ENCODE measurements at places on chromosomes 1 and 21.

DNA sequence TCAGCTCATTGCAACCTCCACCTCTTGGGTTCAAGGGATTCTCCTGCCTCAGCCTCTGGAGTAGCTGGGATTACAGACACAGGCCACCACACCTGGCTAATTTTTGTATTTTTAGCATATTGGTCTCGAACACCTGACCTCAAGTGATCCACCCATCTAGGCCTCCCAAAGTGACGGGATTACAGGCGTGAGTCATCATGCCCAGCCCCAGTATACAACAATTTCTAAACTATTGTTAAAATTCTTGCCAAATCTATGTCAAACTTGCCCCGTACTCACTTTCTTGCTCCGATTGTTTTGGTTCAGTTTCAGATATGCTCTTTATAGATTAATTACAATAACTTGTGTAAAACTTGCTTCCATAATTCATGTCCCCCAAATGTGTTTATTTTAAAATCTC is 4.1 kb downstream of the RGS18 start:
- DNase-seq: no peak

- DNase-seq: peak; percentile 48
These were observed 183.2 kb upstream of the HMCN1 start for GRCh38 chr1:185551008-185551407.

DNA sequence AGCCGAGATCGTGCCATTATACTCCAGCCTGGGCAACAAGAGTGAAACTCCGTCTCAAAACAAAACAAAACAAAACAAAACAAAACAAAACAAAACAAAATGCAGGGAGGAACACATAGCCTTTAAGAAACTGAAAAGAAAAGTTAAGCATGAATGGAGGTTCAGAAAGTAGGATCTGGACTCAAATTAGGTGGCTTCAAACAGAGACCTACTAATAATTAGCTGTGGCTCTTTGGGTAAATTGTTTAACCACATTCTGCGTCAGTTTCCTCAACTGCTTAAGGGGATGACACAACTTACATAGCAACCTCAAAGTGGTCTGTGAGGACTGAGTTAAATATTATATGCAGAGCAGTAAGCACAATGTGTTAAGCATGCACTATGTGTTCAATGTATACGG is 458.2 kb downstream of the ADGRL2 start:
- no peak for DNase-seq

DNA sequence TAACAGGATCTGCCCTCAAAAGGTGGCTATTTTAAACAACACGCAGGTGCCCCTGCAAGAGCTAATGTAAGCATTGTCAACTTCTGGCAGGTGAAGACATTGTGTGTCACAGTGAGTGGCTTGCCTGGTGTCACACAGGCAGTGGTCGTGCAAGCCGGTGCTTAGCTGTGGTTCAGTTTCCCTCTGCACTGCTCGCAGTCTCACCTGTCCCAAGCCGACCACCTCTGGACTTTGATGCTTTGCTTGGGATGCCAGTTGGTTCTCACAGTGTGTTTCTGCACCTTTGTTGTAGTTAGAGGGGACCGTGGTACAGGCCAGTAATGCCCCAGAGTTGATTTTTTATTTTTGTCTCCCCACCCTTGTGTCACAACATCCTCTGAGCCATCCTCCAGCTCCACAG is 85.2 kb downstream of the UCK2 start:
- DNase-seq: no peak

GRCh38 chr1:155035936-155036335 is 2.3 kb downstream of the DCST1 start:
- no peak for DNase-seq

GRCh38 chr1:2253797-2254480 is 25.8 kb downstream of the SKI start:
- no peak for DNase-seq

DNA sequence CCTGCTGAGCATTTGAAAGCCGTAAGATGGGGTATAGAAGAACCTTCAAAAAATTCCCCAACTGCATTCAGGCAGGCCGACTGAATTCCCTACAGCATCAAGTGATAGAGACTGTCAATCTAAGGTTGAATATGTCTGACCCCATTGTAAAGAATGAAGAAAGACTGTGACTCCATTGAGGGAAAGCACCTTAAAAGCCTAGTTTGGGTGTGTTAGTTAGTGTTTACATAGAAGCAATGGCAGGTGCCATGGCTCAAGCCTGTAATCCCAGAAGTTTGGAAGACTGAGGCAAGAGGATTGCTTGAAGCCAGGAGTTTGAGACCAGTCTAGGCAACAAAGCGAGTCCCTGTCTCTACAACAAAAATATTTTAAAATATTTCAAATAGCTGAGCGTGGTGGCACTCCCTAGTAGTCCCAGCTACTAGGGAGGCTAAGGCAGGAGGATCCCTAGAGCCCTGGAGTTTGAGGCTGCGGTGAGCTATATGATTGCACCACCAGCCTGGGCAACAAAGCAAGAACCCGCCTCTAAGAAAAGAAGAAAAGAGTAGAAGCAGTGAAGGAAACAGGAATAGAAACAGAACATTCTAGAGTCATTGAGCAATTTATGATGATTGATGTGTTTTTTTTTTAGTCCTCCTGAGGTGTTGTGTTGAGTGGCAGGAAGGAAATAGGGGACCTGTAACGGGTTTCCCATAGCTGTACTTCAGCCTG is 15.4 kb downstream of the POLR3GL start:
- DNase-seq: no peak

GRCh38 chr21:29218749-29219148 is 80.0 kb upstream of the BACH1 start:
- no peak for DNase-seq

- no peak for DNase-seq
These were observed 115.0 kb upstream of the BACE2 start for GRCh38 chr21:41052820-41053555.

DNA sequence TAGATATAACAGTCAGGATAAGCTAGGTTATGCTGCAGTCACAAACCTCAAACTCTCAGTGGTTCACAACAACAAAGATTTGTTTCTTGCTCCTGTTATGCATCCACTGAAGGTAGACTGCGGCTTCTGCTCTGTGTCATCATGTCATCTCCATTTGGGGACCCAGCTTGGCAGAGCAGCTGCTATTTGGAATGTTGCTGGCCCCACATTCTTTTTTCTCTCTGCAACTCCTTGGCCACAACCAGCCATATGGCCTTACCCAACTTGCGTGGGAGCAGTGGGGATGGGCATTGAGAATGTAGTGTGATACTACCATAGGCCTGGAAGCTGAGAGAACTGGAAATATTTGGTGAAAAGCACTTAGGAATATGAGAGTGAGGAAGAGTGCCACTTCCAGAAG is 26.4 kb downstream of the AGO4 start:
- no peak for DNase-seq

DNA sequence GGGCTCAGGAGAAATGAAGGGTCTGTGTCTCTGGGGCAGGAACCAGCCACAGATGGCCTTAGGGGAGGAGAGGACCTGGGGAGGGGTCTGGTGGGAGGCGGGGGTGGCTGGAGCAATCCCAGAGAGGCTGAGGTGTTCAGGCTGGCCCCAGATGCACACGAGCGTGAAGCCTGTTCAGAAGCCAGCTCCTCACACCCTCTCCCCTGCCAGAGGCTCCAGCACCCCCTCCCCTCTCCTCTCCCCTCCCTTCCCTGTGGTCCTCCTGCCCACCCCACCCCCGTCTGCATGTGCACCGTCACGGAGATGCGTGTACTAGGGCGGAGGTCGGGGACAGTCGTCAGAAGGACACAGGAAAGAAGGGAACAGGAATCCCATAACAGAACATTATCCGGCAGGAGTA is 115.0 kb upstream of the COL6A1 start:
- no peak for DNase-seq

DNA sequence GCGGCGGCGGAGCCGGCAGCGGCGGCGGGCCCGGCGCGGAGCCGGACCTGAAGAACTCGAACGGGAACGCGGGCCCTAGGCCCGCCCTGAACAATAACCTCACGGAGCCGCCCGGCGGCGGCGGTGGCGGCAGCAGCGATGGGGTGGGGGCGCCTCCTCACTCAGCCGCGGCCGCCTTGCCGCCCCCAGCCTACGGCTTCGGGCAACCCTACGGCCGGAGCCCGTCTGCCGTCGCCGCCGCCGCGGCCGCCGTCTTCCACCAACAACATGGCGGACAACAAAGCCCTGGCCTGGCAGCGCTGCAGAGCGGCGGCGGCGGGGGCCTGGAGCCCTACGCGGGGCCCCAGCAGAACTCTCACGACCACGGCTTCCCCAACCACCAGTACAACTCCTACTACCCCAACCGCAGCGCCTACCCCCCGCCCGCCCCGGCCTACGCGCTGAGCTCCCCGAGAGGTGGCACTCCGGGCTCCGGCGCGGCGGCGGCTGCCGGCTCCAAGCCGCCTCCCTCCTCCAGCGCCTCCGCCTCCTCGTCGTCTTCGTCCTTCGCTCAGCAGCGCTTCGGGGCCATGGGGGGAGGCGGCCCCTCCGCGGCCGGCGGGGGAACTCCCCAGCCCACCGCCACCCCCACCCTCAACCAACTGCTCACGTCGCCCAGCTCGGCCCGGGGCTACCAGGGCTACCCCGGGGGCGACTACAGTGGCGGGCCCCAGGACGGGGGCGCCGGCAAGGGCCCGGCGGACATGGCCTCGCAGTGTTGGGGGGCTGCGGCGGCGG is 1.0 kb downstream of the ARID1A start:
- DNase-seq: no peak

All from gastrocnemius medialis (tissue), 4 donors.